ENCODE measurements at places on chromosomes 16 and 17.

GRCh38 chr17:21287703-21288449 is 3.4 kb downstream of the MAP2K3 start:
- peak; percentile 41 for DNase-seq

- no peak for DNase-seq
Observed at GRCh38 chr17:74919440-74920305, 3.4 kb downstream of the USH1G start.

GRCh38 chr17:21482189-21482865 is 106.2 kb downstream of the KCNJ12 start:
- DNase-seq, result no peak

DNA sequence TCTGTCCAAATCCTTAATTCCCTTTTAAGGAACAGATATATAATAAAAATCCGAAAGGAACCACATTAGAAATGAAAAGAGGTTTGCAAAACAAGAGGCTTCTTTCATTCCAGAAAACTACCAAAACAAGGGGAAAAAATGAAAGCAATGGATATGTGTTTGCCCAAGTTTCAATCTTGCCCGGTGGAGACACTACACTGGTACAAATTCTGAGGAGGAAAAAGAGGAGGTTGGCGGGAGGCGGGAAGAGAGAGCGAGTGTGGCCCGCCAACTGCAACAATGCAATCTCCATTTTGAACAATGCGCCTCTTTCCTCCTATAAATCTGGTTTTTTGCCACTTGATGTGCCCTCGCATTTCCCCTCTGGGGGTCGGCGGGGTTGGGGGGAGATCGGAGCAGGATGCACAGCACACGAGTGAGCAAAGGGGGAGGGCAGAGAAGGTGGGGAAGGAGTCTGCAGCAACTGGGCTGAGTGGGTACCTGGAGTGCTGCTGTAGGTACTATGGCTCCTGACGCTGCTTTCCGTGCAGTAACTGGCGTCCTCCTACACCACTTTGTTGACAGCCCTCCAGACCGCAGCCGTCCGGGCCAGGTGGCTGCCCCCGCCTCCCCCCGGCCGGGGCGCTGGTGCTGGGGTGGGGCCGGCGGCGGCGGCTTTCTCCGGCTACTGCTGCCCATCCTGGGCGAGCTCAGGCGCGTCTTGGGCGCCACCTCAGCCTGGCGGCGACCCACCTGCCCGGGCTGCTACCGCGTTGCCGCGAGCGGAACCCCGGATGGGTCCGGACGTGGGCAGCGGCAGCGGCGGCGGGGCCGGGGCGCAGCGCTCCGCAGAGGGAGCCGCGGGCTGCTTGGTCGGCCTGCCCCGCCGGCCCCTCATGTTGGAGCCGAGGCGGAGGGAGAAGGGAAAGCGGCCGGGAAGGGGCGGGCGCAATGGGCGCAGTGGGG is 93.8 kb upstream of the PLEKHM1 start:
- DNase-seq, result no peak

- no peak for DNase-seq
Observed at GRCh38 chr17:50653738-50654137, 19.1 kb downstream of the ABCC3 start.

- no peak for DNase-seq
Observed at GRCh38 chr16:88521674-88522073, 48.5 kb upstream of the ZC3H18 start.

- DNase-seq, result no peak
Observed at GRCh38 chr17:69230939-69231338, 2.3 kb upstream of the ABCA10 start.

GRCh38 chr17:11082559-11082958 is 158.5 kb upstream of the SHISA6 start:
- DNase-seq, result no peak

DNA sequence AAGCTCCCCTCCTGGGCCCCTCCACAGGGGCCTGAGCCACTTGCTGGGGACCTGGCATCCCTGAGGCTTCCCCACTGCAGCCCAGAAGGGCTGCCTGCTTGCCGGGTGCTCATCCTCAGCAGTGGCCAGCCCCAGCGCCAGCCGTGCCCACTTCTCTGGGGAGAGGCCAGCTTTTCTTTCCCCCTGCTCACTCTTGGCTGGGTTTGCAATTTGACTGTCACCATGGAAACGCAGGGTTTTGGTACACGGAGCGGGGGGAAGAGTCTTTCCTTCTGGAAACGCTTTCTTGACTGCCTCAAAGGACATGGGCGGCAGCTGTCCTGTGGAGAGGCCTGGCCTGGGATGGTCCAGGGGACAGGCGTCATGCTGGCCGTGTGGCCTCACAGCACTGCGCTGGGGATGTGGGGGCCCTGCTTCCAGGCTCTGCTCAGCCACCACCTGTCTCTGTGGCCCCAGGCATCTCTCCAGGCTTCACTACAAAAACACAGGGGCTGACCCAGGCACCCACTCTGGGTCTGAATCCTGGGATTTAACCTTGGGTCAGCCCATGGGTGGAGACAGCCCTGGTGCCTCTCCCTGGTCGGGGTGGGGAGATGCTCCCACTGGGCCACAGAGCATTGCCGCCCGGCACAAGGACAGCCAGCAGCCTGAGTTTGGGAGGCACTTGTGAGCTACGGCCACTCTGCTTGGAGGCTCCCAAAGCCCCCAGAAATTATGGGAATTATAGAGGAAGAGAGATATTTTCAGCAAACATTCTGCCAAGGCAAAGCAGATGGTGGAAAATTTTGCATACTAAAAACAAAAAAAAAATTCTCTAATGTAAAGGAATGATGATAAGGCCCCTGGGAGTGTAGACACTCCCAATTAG is 45.9 kb upstream of the DOC2B start:
- DNase-seq, result no peak

- DNase-seq, result no peak
Observed at GRCh38 chr17:45189009-45189408, 27.3 kb downstream of the HEXIM2 start.

- DNase-seq, result no peak
Observed at GRCh38 chr16:55411231-55411630, 67.8 kb upstream of the MMP2 start.

DNA sequence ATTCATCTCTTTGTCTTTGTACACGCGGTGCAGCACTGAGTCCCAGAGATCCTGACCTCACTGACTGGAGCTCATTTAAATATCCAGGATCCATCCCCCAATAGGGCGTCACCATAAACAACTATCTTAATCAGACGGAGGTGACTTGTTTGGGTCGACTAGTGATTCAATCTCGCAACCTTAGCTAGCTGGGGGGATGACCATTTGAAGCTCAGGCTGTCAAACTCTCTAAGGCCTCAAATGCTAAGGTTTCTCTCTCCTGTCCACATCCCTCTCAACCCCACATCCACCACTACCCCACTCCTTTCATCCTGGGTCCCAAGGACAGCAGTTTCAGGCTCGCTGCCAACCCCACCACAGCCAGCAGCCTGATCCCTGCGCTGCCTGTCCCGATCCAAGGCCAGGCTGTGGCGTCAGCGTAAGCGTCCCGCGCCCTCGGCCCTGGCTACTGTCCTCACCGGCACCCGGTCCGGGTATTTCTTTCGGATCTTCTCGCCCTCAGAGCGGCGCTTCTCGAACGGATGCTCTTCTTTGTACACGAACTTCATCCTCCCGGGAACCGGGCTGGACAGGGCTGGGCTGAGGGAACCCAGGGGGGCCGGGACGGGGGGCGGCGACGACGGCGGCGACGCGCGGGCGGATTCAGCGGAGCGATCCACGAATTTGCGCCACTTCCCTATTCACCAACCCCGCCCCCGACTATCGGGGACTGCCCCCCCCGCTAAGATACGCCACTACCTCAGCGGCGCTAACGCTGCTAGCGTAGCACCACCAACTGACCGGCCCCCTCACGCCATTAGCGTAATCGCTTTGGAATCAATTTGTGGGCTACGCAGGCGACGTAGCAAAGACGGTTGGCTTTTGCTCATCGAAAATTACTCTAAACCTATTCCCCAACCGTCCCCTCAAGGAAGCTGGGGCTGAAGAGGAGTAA is at the start of gene GABARAP:
Gene GABARAP (minus strand): TSS at position 667 of the 934 bp plus-strand sequence. CDS start 119 bp downstream, at position 548.
- DNase-seq, result peak; percentile 93

GRCh38 chr16:11354733-11355574 is 9.7 kb downstream of the RMI2 start:
- peak; percentile 5 for DNase-seq

DNA sequence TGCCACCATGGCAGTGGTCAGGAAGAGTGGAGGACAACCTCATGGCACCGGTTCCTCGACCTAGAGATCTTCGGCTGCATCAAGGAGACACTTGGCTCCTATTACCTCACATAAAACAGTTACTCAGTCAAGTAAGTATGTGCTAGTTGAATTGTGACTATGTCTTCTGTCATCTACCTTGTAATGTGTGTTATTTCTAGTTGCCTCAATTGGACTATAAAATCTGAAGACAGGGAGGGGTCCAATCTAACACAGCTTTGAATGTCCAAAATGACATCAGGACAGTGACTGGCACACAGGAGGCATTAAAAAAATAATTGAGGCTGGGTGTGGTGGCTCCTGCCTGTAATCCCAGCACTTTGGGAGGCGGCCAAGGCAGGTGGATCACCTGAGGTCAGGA is 17.2 kb downstream of the C16orf86 start:
- no peak for DNase-seq

- no peak for DNase-seq
Observed at GRCh38 chr17:7807206-7807605, 26.8 kb upstream of the KDM6B start.

DNA sequence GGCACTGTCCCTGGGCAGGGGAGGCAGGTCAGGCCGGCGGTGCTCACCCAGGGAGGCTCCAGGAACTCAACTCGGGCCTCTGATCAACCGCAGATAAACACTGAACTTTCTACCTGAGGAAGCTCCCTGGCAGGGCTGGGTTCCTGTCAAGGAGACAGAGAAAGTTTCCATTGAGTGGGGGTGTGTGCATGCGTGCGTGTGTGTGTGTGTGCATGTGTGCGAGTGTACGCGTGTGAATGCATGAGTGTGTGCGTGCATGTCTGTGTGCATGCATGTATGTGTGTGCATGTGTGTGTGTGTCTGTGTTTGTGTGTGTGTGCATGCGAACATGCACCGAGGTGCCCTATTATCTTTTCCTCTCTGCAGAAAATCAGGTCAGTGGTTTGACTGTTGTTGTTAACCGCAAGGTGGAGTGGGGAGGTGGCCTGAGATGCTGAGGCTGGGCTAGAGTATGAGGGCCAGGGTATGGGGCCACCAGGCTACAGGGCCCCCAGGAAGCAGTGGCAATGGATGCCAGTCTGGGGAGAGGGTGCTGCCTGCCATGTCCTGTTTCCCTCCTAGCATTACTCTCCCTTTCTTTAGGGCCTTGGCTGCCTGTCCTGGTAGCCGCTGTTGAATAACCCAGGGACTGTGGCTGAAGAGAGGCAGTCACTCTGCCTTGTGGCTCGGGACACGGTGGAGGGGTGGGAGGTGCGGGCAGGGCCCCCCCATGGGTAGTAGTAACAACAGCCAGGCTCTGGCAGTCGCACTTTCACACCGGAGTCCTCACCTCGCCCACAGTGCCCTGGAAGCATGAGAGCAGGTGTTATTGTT is 24.0 kb downstream of the CCR7 start:
- DNase-seq, result no peak

DNA sequence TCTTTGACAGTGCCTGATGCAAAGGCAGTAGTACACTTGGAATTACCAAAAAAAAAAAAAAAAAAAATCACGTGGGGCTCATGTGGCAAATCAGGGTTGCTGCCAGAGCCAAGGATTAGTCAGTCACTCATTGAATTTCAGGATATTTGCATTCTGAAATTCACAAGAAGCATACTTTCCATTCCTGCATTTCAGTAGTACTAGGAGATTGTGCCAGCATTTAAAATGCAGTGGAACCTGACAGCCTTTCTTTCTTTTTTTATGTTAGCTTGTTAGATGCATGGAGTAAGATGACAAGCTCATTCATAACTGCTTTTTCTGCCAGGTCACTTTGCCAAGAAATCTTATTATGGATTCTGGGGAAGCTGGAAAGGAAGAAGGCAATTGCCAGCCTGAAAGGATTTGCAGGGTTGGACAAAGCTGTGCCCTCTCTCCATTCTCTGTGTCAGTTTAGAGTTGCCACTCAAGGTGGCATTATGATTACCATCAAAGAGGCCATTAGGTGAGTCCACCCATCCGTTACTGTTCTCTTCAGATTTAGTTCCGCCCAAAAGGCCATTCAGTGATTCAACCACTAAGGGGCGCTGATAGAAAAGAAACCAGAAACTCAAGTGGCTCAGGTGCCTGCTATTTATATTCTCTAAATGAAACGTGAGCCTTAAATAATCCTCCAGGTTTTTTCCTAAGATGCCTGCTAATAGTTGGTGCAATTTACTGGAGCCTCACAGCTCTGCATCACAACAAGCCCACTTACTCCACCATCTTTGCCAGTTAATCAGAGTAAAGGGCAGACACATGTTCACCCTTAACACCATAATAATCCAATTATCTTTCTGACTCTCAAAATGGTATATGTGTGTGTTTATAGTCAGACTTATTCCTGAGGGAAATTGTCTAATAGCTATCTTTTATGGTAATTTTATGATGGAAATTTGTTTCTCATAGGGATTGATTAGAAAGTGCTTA is 59.0 kb downstream of the TANGO6 start:
- DNase-seq, result no peak

DNA sequence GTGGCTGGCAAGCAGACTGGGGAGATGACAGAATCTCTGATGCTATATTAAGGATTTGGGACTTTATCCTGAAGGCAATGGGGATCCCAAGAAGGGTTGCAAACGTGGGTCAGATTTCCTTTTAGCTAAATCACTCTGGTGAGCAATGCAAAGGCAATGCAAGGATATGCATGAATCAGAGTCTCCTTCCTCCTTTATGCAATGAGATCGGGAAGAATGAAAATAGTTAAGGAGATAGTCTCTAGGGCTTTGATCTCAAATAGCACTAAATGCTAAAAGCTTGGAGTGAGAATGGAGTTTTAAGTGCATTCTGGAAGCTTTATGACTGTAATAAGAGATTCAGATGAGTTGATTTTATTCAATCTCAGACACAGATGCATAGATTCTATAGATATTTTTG is 27.2 kb upstream of the SHISA9 start:
- no peak for DNase-seq

DNA sequence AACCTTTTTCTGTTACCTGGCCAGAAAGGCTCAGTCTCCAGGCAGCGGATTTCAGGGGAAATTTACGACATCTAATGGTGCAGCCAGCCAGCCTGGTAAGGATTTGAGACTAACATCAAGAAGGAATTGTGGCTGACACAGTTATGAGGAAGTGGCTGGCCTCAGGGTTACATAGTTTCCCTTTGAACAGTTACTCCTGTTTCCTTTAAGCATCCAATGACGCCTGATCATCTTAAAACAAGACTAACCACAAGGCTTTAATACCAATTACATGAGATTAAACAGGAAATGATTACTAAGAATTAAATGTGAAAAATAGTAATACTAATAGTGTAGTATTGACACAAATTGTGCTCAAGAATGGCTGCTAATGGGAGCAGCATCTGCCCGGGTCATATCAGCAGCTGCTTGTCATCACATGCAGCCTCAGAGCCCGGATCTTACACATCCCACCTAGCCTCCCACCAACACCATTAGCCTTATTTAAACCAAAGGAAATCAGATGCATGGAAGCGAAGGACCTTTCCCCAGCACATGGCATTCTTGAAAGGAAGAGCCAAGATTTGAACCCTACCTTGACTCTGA is 431.8 kb downstream of the PMP22 start:
- no peak for DNase-seq

Data from substantia nigra (tissue), 51 donors.